ENCODE measurements at places on chromosomes 3 and 15.

DNA sequence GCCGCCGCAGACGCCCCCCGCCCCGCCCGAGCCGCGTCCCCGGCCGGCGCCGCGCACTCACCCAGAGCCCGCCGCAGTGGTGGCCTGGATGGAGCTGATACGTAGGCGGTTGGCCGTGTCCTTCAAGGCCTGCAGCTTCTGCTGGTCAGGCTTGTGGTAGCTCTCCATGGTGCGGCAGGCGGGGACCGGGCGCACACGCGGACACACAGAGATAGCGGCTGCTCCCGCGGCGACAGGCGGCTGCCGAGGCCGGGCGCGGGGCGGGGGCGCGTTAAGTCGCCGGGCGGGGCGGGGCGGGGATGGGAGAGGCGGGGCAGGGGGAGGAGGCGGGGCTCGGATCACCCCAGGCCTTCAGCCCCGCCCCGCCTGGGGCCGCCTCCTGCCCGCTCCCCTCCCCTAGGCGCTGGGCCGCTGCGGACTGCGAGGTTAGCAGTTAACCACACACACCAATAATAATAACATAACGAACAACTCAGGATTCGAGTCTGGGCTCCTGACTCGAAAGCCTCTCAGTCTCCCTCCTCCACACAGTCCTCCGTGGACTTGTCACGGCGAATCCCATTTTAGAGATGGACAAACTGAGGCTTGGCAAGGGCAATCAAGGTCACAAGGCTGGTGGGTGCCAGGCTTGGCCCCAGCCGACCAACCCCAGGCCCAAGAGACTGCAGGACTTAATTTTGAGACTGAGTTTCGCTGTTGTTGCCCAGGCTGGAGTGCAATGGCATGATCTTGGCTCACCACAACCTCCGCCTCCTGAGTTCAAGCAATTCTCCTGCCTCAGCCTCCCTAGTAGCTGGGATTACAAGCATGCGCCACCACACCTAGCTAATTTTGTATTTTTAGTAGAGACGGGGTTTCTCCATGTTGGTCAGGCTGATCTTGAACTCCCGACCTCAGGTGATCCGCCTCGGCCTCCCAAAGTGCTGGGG lies at the start of gene TKT:
Gene TKT, minus strand, starts transcription at position 248 of the 929 bp plus-strand sequence. Its CDS starts 80 bp downstream, at position 168.
- no peak for DNase-seq

DNA sequence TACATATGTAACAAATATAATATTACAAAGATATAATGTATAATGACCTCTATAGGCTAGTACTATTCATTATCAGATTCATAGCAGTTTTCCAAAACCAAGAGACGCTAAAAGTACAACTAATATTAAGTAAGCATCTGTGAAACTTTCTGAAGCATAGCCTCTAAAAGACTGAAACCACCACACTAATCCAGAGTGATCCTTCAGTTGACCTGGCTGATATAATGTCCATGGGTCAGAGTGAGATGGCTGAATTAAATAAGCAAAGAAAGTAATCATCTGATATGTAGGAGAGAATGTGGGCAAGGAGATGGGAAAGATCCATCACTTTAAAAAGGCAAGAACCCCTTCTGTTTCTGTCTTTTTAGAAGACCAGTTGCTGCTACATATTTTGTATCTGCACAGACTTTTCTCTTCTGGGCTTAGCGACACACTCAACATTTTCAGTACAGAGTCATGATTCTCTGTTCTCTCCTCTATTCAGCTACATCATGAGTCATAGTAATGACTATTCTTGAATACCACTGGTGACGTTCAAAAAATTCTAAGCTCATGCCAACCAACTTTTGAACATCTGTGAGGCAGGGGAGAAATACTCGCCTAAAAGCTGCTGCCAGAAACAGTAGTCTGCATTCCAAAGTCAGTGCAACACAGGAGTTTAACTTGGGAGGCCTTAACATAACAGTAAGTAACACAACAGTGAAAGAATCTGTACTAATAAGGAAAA lies 149.6 kb downstream of the MAGI1 start:
- peak; percentile 93 for DNase-seq

DNA sequence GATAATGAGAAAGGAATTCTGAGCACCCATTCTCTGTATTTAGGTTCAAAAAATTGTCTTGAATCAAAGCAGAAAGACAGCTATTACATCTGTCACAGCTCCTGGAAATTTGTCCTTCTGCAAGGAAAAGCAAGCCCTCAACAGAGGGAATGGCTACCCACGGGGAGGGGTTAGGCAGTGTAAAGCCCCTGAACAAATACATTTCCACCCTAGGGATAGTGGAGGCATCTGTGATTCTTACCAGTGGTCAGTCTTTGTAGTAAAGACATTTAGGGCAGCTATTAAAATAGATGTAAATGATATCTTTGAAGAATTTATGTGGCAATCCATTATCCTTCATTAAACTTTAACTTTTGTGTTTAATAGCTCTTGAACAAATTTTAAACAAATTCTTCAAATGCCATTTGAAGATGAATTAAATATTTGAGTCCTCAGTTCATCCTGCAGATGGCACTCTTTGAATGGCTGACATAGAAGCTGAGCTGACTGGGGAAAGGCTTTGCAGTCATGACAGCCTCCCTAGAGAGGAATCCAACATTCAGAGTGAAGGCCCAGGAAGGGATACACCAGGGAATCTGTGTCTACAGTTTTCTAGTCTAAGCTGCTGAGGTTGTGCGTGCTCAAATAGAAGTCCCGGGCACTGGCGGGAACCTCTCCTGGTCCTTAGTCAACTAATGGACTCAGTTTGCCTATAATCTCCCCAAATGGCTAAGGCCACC lies 359.7 kb upstream of the ROPN1 start:
- DNase-seq, result peak; percentile 47

DNA sequence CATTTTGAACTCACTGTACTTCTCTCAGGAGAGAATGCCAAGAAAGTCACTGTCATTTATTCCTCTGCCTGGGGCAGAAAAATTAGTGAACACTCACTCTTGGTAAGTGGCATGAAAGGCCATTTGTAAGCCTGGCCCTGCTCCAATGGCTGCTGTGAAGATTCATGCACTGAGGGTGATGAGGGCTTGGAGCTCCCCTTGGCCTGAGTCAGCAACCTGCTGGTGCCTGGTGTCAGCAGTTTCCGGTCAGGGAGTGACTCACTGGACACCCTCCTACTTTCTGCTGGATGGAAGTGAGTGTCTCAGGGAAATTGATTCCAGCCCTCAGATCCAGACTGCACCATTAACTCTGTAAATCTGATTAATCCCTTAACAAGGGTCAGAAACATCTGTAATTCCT lies 37.6 kb downstream of the TRA2B start:
- DNase-seq, result peak; percentile 57

- DNase-seq, result no peak
Observed at GRCh38 chr3:79477242-79477641, 290.6 kb downstream of the ROBO1 start.

- DNase-seq, result no peak
Observed at GRCh38 chr3:38167591-38167990, 2.3 kb downstream of the OXSR1 start.

DNA sequence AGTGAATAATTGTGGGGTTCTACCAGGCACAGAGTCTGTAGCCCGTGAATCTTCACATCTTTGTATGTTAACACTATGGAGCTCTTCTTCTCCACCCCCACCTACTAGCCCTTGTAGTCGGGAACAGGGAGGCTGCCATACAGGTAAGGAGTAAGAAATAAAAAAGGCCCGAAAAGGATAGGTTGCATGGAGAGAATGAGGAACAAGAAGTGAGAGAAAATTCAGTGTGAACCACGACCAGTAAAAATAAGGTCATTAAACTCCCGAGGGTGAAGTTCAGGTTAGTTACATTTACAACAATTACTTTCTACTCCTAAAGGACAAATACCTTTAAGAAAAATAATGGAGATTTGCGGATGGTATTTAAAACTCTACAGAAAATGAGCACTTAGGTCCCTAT lies 53.3 kb downstream of the OSBPL10 start:
- DNase-seq, result no peak

DNA sequence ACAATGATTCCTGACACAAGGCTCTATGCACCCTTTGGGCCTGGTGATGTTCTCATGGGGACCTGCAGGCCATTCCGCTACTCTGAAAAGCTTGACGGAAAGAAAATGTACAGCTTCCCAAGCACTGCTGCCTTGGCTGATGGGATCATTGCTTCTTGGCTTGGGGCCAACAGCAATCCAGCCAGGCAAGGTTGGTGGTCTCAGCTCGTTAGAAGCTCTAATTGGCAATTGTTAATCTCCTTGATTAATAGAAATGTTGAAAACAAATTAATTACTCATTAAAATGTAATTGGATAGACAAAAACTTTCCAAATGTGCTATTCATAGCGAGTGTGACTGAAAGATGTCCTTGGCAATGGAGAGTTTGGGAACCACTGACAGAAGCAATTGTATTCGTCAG lies 16.3 kb upstream of the MYZAP start:
- DNase-seq, result no peak

DNA sequence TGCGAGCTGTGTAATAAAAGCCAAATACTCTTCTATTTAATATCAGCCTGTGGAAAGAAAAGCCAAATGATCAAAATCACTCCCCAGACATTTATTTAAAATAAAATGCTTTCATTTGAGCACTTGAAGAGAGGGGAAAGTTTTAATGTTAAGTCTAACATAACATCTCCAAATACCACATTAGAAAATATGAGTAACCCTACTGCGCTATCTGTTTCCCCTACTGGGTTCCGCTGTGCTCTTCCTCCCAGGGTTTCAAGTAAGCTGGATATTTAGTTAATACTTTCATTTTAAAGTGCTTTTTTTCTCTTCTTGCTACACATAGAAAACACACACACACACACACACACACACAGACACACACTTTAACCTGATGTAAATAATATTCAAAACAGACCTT lies 6.7 kb upstream of the VGLL4 start:
- no peak for DNase-seq

DNA sequence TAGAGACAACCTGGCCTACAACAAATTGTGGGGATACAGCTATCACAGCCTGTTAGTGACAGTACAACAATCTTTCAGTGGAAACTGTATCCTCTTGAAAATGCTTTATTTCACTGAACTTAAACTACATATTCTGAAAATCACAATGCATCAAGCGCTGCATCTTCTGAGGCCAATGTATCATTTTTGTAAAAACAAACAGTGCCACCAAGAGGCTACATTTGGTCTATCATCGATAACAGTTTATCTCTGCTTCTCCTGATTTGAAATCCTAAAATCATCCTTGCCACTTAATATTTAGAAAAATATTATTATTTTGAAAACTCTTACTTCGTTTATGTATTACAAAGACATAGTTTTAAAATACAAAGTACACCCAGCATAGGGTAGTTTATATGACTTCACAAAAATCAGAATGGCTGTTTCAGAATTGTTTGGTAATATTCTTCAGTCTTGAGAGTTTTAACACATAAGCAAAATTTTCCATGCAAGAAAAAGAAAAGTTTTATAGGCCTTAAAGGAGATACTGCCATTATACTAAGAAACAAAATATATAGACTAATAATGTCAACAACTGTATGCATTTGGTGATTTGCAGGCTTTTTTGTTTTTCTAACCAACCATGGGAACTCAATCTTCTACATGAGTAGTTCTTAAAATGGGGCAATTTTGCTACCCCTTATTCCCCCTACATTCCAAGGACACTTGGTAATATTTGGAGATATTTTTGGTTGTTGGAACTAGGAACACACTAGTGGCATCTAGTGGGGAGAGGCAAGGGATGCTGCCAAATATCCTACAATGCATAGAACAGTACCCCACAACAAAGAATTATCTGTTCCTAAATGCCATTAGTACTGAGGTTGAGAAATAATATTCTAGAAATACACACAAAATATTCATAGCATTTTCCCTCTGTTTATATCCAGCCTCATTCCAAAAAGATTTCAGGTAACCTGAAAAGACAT lies 42.3 kb downstream of the WDR72 start:
- DNase-seq, result no peak

GRCh38 chr15:97963779-97964178 lies 3.3 kb downstream of the ARRDC4 start:
- no peak for DNase-seq

- DNase-seq, result no peak
Observed at GRCh38 chr3:160001148-160001760, 12.6 kb downstream of the IL12A start.

- no peak for DNase-seq
Observed at GRCh38 chr15:25240461-25241021, 198.3 kb downstream of the UBE3A start.

DNA sequence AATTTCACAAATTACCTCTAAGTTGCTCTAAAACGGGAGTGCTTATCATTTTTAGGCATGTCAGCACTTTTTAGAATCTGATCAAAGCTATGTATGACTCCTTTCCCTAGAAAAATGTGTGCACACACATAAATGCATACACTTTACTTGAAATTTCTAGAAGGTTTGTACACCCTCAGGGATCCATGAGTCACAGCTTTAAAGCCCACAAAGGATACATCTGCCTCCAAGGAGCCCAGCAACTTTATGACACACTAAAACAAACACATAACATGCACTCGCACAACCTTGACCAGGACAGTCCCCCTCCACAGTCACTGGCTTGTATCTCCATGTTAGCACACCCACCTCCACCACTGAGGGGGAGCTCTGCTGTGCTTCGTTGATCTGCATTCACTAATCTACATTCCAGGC lies 722.0 kb upstream of the CFAP20DC start:
- peak; percentile 91 for DNase-seq

GRCh38 chr3:53163444-53164387 lies 2.7 kb downstream of the PRKCD start:
- DNase-seq, result no peak

- no peak for DNase-seq
Observed at GRCh38 chr3:63047068-63047467, 171.9 kb upstream of the CADPS start.

- no peak for DNase-seq
Observed at GRCh38 chr3:18562364-18563154, 137.4 kb upstream of the SATB1 start.

DNA sequence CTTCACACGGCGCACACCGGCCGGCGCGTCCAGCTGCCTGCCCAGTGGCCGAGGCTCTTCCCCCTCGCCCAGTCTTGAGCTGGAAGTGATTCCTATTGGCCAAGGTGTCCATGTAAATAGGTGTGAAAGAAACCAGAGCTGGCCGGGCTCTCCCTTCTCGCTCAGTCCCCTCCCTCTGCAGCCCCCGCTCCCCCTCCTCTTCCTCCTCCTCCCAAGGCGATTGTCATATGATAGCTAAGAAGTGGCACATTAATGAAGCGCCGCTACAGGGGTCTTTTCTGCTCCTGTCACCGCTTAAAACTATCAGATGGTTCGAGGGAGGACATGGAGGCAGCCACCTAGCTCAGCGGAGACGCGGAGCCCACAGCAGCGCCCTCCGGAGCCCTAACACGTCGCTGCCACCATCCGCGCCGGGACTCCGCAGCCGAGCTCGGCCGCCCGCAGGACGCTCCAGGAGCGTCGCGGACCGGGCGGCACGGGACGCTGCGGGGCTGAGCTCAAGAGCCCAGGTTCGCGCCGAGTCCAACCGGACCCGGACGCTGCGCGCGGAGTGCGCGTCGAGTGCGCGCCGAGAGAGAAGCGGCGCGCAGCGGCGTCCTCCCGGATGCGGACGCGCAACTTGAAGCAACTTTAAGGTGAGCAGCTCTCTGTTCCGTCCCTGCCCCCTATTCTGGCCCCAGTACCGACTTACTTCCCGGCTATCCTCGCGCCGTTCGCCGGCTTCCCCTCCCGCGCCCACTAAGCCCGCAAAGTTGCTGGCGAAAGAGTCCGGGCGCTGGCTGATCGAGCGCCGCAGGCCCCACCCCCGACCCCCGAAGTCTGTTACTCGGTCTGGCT lies at the start of gene FOXB1:
Gene FOXB1, plus strand, starts transcription at position 303 of the 837 bp plus-strand sequence. CDS start 653 bp downstream, outside the sequence.
- no peak for DNase-seq
